ENCODE measurements at places on chromosomes 12 and 14.

DNA sequence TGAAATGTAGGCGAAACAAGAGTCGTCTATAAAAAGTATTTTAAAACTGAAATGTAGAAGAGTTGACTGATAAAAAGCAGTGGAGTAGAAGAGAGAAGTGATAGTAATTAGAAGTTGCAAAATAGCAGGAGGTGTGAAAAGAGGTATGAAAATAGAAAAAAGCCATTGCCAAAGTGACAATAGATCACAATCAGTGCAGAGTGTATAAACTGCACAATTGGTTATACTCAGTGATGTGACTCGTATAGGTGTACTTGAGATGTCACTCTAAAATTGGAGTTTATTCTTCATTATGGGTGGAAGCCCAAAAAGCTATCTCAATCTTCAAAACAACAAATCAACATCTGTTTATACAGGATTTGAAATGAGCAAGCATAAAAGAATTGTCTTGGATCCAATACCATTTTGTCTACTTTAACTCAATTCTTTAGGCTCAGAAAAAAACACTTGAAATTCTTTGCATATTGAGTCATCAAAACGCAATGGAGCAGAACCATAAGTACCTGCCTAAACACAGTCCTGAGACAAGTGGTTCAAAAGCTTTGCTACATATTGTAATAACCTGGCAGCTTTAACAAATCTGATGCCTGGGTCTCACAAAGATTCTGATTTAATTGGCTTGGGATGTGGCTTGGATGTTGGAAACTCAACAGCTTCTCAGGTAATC, 8.8 kb downstream of the IKBIP start:
- DNase-seq: no peak

- no peak for DNase-seq
These were observed 39.8 kb downstream of the NIN start for GRCh38 chr14:50791201-50791600.

DNA sequence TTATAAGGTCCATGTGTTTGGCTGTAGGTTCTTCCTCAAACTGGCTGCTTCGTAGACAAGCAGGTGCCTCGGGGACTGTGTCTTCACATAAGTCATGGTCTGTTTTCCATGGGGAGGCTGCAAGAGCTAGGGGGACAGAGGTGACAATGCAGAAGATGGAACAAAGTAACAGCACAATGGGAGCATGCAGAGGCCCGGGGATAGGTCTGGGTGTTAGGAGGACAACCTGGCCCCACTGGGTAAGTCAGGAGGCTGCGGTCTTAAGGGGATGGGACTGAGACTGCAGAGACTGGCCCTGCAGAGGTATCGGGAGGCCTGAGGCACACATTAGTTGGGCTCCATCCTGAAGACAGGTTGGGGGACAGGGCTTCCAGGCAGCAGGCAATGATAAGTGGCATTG, 88.9 kb downstream of the NTF3 start:
- no peak for DNase-seq

DNA sequence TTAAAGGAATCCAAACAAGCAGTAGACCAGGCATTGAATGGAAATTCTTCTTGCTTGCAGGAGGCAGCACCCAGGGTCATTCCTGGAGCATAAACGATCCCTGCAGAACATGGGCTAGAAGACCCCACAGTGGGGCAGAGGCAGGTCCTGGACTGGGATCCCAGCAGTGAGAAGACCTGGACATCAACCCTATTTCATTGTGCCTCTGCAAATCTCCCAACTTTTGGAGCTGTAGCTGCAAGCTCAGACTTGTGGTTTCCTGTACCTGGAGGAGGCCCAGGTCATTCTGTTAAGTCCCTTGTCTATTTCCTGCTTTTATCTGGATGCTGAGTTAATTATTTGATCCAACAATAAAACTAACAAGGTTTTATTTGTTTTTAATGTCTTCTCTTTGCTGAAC, 61.7 kb downstream of the CALM1 start:
- DNase-seq: no peak

DNA sequence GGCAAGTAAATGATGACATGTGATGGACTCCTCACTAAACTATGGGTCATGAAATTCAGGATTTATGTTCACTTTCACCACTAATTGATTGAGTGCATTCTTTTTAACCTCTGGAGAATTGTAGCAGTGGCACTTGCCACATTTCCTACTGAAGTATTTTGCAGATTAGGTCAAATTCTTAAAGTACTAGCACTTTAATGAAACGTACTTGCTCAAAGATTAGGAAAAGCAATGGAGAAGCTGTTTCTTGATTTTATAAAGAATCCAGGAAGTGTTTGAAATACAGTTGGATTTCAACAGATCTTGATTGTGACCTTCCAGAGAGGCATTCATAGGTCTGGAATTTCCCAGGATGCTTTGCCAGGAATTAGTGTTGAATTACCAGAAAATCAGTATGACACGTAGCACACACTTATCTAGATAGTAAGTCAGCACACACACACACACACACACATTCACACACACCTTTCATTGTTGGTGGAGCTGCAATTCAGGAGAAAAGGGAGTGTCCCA, 162.6 kb downstream of the MYRFL start:
- DNase-seq: no peak

DNA sequence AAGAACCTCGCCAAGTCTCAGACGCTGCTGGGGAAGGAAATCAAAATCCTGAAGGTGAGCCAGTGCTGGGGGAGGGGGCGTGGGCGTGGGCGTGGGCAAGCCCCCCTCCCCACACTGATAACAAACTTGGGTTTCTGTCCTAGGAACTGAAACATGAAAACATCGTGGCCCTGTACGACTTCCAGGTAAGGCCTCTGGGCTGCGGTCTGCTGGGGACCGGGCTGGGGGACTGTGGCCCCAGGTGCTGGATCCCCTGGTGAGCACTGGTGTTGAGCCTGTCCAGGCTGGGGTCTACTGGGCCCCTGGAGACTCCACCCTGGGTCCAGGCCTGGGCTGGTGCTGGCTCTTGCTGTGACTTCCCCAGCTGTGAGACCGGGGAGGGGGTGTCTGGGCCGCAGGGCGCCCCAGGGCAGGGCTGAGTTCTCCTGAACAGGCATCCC, 1.2 kb downstream of the ULK1 start:
- DNase-seq: no peak

DNA sequence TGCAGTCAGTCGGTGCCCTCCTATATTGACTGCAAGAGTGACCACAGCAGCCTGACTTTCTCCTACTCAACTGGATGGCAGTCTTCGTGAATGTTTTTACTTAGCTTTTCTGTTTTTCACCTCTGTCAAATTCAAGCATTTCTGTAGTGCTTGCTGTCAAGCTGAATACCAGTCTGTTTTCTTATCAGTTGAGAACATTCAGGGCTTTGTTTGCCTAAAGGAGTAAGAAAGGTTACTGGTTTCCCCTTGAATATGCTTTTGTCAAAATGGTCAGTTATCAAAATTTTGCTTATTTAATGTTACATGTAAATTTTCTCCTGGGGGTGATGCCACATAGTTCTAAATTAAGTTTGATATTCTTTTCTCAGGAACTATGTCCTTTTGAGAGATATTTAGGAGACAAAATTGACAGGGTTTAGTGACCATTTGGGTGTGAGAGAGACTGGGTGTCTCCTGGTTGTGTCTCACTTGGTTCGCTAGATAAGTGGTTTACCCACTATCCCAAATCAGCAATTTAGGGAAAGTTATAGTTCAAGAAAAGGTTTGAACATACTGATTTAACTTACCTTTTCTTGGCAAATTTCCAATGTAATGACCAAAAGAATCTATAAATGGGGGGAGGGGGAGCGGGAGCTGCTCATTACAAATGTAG, 366.3 kb downstream of the TMTC2 start:
- no peak for DNase-seq

- no peak for DNase-seq
These were observed 28.4 kb downstream of the IRAK3 start for GRCh38 chr12:66217342-66217917.

DNA sequence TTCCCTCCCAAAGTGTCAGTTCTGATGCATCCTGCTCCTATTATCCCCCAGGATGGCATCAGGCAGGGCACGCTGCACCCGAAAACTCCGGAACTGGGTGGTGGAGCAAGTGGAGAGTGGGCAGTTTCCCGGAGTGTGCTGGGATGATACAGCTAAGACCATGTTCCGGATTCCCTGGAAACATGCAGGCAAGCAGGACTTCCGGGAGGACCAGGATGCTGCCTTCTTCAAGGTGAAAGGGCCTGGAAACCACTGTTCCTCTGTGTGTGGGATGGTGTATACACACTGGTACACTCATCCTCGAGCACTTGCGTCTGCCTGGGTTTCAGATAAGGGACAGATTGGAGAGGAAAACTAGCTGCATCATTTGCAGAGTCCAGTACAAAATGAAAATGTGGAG, 1.0 kb downstream of the IRF9 start:
- no peak for DNase-seq

- DNase-seq: no peak
These were observed 3.2 kb upstream of the NACA start for GRCh38 chr12:56728139-56728861.

GRCh38 chr12:21813125-21813524, 38.6 kb upstream of the KCNJ8 start:
- no peak for DNase-seq

DNA sequence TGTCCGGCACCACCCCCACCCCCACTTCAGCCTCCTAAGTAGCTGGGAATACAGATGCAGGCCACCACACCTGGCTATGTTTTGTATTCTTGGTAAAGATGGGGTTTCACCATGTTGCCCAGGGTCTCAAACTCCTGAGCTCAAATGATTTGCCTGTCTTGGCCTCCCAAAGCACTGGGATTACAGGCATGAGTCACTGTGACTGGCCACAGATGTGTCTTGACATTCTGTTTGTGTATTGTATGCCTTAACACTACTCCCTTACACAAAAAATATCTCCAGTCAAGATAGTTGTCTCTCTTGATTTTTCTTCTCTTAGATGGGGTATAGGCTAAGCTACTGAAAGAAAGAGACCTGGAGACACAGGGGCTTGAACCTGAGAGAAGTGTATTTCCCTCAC, 17.6 kb downstream of the CLEC14A start:
- DNase-seq: no peak

GRCh38 chr14:75042035-75042434, 9.2 kb downstream of the MLH3 start:
- DNase-seq: peak; percentile 72

DNA sequence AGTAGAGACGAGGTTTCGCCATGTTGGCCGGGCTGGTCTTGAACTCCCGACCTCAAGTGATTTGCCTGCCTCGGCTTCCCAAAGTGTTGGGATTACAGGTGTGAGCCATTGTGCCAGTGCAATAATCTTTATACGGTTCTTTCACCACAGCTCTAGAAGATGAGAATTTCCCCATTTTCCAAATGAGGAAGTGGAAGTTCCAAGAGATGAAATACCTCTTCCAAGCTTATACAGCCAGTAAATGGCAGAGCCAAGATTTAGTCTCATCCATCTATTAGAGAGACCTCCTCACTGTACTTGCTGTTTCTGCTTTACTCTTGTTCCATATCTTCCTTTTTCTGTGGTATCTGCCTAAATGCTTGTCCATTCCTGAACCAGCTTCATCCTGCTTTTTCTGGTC, 3.1 kb upstream of the LMNTD1 start:
- DNase-seq: no peak

GRCh38 chr12:116374207-116374606, 96.7 kb upstream of the MED13L start:
- DNase-seq: no peak

- no peak for DNase-seq
These were observed 56.1 kb downstream of the FIGNL2 start for GRCh38 chr12:51792417-51792816.

- DNase-seq: peak; percentile 64
These were observed 73.1 kb upstream of the CEP83 start for GRCh38 chr12:94532490-94533422.

GRCh38 chr12:120583478-120584030, 2.4 kb upstream of the POP5 start:
- peak; percentile 63 for DNase-seq
